Omental fat pad (tissue), 4 donors: ENCODE measurements at places on chromosomes 12 and 14. TPM values are rescaled to one million over a fixed set of nuclear protein-coding genes. Genes with fewer than 3 reads are reported as not detected.

DNA sequence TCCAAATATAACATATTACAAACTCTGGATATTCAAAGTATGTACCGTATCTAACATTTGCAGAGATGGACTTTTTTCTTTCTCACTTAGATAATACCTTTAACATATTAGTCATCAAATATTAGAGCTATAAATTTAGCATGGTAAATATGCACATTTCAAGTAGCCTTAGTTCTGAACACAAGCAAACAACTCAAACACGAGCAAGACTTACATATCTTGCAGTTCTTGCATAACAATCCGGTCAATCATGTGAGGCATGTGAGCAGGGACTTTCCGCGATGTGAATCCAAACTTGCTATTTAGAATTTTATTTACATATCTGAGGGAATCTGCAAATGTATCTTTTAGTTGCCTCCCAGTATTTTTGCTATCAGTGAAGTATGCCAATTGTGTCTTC, 22.1 kb upstream of the SYCP3 start:
- no peak for DNase-seq

- no peak for DNase-seq
Observed at GRCh38 chr12:7647071-7647470, 18.6 kb downstream of the APOBEC1 start.

SLC16A7 gene
- 56.9 TPM for total RNA-seq

VSX2 gene
- total RNA-seq = not detected

IFI27L2 gene
- total RNA-seq = 43.2 TPM

DAO gene
- not detected for total RNA-seq

VDR gene
- total RNA-seq = 5.8 TPM

APOLD1 gene
- 96.4 TPM for total RNA-seq

GRCh38 chr12:75561921-75562320, 50.5 kb upstream of the KRR1 start:
- DNase-seq = no peak

DNA sequence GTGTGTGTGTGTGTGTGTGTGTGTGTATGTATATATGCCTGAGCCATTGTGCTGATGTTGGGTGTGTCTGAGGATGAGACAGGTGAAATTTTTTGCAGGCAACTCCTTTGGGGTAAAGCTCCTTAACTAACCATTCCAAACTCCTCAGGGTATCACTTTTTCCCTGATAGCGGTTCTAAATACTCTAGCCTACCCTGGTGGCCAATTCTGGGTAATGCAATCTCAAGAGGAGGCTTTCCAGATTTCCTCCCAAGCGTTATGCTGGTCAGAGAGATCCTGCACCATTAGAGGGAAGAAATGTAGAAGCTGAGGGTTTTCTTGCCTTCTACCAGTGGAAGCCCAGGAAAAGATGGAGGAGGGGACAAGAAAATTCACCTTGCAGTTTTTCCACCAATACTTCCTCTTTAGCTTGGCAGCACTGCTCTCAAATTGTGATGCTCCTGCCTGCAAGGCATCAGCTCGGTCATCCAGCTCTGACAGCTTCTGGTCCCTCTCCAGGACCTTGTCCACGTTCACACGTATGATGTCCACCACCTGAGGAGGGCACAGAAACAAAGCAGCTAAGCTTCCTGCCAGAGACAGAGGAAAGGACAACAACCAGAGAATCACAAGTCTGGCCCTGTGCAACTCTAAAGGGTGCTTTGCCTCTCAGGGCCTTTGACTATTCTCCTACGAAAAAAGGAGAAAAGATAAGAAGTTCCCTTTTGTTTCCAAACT, 4.9 kb downstream of the VAMP1 start:
- no peak for DNase-seq

GRCh38 chr14:61451891-61452400, 130.6 kb downstream of the PRKCH start:
- no peak for DNase-seq

FAM90A1 gene
- total RNA-seq = not detected

CEBPE gene
- 0.37 TPM for total RNA-seq

GUCY2C gene
- total RNA-seq = not detected

DNA sequence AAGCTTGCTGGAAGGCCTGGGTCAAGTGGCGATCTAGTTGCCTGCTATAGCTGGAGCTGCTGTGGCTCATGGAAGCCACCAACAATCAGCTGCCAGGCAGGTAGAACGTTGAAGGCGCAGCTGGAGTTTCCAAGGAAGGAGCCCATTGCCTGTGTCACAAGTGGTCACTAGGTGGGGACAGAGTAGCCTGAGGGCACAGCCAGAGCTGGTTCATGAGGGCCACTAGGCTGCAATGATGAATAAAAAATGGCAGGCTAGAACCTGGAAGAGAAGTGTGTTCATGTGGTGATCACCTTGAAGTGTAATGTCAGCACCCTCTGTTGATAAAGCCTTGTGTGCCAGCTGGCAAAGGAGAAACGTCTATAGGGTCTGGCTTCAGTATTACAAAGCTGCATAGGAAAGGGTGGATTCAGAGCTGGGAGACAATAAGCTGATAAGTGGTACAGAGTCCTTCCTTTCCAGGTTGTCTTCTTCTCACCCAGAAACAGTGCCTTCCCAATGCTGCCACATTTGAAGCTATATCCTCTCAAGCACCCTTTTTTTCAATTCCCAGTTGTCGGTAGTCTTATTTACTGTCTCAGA, 165.8 kb downstream of the EMP1 start:
- no peak for DNase-seq

- no peak for DNase-seq
Observed at GRCh38 chr14:89239023-89239422, 178.0 kb downstream of the FOXN3 start.

GRCh38 chr12:4856596-4856995, 53.1 kb upstream of the KCNA1 start:
- no peak for DNase-seq

FIGNL2 gene
- 0.63 TPM for total RNA-seq

DNA sequence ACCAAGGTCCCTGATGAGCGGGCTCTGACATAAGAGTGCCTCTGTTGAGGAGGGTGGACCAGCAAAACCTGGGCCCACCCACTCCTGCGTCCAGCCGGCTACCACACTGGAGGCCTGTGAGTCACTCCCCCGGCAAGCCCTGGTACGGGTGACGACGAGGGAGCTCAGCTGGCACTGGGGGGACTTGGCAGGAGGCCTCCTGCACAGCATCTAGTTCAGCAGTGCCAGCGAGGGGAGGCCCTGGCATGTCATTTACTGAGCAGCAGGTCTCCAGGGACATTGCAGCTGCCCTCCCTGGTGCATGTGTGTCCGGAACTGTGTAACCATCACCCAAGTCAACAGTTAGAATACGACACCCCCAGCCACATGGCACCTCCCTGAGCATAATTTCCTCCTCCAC, 24.4 kb downstream of the CD9 start:
- no peak for DNase-seq

- no peak for DNase-seq
Observed at GRCh38 chr14:64844969-64845536, 34.7 kb downstream of the SPTB start.

SLC6A13 gene
- total RNA-seq = not detected

DNA sequence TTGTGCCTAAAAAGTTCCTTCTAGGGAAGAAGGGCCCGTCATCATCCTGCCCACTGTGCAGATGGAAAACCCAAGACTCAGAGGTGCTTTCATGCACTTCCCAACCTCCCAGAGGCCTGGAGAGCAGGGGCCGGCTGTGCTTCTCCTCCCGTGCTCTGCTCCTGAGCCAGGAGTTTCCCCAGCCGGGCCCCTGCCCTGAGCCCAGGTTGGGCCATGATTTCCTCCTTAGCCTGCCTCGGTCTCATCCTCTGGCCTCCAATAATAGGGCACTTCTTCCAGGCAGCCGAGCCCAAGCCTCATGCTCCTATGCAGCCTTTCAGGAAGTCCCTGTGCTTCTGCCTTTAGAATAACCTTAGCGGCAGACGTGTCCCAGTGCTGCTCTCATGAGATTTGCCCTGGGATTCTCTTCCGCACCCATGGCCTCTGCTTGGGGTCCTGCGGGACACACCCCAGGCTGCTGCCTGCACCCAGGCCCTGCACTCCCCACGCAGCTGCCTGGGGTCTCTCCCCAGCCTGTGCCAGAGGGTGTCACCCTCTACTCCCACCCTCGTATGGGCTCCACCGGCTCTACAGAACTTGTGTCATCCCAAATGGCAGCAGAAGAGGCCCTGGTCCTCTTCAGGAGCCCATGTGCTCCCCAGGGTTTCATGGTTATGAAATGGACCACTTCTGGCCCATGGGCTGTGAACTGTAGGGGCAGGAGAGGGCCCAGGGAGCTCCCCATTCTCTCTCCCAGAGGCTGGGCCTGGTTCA, 359.3 kb downstream of the ADGRD1 start:
- DNase-seq = no peak

DNA sequence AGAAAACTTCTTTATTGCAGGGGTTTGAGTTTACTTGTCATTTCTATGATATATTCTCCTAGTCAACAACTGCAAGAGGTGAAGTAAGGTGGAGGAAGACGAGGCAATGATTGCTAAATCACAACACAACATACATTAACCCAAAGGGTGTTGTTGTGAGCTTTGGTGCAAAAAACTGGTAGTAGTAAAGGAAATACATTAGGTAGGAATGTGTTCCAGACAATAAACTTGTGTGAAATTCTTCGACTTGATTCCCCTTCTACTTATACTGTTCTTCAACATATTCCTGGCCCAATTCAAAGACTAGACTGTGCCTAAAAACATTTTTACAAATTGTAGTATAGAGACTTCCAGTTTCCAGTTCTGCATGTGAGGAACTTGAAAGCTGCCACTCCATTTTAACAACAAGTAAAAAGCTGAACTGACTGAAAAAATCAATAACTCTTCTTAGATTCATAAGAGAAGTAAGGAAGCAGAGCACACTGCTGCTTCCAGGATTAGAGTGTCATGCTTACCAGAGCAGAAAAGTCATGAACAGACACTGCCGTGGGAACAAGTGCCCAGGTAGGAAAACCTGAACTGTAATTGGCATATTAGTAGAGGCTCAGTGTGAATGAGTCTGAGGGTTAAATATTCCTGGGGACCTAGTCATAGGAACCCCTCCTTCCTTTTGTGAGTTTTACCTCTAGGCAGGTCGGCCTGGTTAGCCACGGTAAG, 22.2 kb downstream of the COX8C start:
- DNase-seq = no peak

PLBD1 gene
- 21.4 TPM for total RNA-seq

DNA sequence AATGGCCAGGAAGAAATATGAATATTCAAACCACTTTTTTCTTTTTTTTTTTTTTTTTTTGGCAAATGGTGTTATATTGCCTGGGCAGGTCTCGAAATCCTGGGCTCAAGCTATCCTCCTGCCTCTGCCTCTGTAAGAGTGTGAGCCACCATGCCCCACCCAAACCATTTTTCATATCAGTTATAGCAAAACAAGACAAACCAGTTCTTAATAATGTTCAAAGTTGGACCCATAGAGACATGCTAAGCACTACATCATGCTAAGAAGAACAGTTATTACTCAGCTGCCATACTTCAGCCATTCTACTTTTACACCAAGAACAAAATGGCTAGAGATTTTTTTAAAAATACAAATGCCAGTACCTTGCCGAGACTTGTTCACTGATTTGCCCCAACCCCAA, 25.5 kb downstream of the EIF2S1 start:
- DNase-seq = no peak

PTHLH gene
- not detected for total RNA-seq

ACOT6 gene
- total RNA-seq = not detected

DNA sequence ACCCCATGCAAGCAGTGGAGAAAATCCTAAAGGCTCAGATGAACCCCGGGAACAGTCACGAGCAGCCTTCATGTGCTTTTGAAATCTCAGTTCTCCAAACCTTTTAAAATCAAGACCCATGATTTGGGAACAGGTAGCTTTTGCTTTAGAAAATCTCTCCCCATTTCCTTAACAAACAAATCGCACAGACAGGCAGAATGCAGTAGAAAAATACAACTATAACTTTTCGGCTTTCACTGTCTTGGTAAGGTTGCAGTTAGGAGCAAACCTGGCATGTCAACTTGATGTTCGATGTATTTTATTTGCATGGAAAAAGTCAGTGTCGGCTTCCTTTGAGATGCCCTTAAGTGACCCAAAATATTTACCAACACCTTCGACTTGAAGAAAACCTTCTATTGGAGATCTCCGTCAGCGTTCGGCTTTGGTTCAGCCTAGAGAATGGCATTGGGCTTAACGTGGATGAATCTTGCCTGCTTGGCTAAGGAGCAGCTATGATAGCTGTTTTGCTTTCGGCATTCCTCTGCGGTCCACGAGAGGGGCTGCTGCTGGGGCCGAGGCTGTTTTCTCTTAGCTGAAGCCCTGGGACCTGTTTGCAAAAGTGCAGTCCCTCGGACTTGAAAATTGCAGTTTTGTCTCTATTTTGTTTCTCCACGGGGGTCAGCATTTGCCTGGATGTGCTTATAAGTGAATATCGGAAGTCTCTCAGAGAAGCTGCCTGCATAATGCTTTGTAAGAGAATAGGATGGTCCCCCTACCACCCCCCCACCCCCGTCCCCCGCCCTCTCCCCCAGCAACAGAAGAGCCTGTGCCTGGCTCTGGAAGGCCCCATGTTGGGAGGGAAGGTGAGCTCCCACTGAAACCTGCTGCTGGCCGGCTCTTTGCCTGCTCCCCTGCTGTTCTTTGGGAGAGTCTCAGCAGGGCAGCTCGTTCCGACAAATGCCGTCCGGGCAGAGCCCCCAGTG, 122.8 kb downstream of the AACS start:
- no peak for DNase-seq

NOS1 gene
- total RNA-seq = 1.4 TPM

DNA sequence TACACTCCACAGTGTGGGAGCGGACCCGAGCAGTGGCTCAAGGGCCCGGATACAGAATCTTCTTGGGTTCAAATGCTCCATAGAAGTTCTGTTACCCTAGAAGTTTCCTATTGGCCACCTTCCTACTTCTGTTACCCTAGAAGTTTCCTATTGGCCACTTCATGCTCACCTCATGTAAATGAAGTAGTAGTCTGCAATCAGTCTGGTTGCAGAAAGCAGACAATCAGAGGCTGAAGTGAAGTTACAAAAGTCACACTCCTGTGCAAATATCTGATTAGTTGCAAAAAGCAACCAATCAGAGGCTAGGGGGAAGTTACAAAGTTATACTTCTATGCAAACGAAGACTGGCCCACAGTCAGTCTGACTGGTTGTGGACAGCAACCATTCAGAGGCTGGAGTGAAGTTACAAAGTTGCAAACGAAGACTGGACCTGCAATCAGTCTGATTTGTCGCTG, 77.8 kb upstream of the CPNE8 start:
- DNase-seq = no peak

GRCh38 chr14:71688576-71688975, 243.7 kb upstream of the RGS6 start:
- DNase-seq = no peak

SPIC gene
- total RNA-seq = not detected

DNA sequence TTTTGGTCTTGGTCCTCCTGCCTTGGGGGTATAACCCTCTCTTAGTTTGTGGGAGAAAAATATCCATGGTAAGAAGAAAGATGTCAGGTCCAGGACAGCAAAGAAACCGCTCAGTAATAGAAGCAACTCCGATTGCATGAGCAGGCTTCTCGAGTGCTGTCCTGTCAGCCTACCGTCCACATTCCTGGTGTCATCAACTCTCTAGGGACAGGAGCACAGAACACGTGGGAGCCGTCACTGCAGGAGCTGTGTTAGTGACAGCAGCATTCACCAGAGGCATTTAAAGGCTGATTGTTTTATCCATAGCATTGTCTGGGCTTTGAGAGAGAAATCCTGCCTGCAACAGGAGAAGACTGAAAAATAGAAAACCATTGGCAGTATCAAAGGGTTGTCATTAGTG, 244.2 kb downstream of the CACNA1C start:
- no peak for DNase-seq

- no peak for DNase-seq
Observed at GRCh38 chr14:58637391-58638230, at the start of gene DACT1. Gene DACT1, plus strand, starts transcription at chr14:58637962. Its CDS starts 241 bp downstream, at chr14:58638203.
